ENCODE measurements at places on chromosomes 7 and 10. TPM values are rescaled to one million over a fixed set of nuclear protein-coding genes. Genes with fewer than 3 reads are reported as not detected.

Gene SLF2
- 46.3 TPM for total RNA-seq

Gene ERVW-1
- not detected for total RNA-seq

Gene DNAJC2
- total RNA-seq, result 40.5 TPM

Gene CFAP69
- total RNA-seq, result not detected

Gene SUMF2
- total RNA-seq, result 172 TPM

Gene CREB5
- not detected for total RNA-seq

Gene LRMDA
- total RNA-seq, result not detected

Gene HPSE2
- total RNA-seq, result 0.12 TPM

Gene MBL2
- total RNA-seq, result not detected

Gene HECTD2
- 2.7 TPM for total RNA-seq

Gene HSPA12A
- total RNA-seq, result 0.36 TPM

Gene PRLHR
- not detected for total RNA-seq

Gene OR6B1
- not detected for total RNA-seq

Gene TUBB8
- total RNA-seq, result not detected

Gene VSTM4
- total RNA-seq, result not detected

Gene FXYD4
- not detected for total RNA-seq

Gene PRPS1L1
- total RNA-seq, result not detected

Gene PARD3
- total RNA-seq, result 0.25 TPM

Gene CLRN3
- total RNA-seq, result not detected

Gene TAS2R3
- total RNA-seq, result 5.6 TPM

Gene FOXK1
- 53.3 TPM for total RNA-seq

Gene LMOD2
- total RNA-seq, result not detected

Gene C7orf57
- not detected for total RNA-seq

Gene MSS51
- 5.0 TPM for total RNA-seq

Gene OR9A2
- not detected for total RNA-seq

Gene PPP1R17
- not detected for total RNA-seq

Gene SLC16A9
- not detected for total RNA-seq

Gene KNDC1
- total RNA-seq, result 1.4 TPM

Gene SCIN
- total RNA-seq, result 0.20 TPM

Gene ASB10
- total RNA-seq, result not detected

Gene GPR146
- 8.8 TPM for total RNA-seq

Gene METTL27
- 7.6 TPM for total RNA-seq

Gene ABCC2
- total RNA-seq, result 6.7 TPM

Gene SKAP2
- total RNA-seq, result 8.5 TPM

Gene HEPACAM2
- total RNA-seq, result 0.15 TPM

Gene SOSTDC1
- total RNA-seq, result not detected

Data from CD4-positive, alpha-beta memory T cell (primary cell).